NAMALWA (cell line): ENCODE measurements at places on chromosomes 5 and 9.
A peak's percentile ranks its signal among the peaks of the same experiment; 100 is the strongest.

GRCh38 chr9:129307227-129307970 is 129.3 kb upstream of the IER5L start:
- no peak for DNase-seq

GRCh38 chr9:110591526-110591925 is 12.0 kb upstream of the SVEP1 start:
- DNase-seq = no peak

DNA sequence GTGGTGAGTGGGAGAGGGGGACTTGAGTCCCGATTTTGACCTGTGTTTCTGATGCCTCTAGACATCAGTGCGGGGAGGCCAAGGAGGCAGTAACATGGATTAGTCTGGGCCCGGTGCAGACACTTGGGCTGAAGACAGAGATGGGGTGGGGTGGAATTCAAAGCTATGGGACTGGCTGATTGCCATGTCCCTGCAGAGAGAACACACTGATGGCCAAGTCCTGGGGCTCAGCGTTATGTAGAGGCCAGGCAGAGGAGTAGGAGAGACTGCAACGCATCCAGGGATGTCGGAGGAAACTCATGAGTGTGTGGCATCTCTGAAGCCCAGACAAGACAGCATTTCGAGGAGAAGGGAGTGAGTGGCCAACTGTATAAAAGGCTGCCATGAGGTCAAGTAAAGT is 30.1 kb downstream of the PSD2 start:
- DNase-seq = no peak

GRCh38 chr5:55387865-55388264 is 80.1 kb downstream of the MTREX start:
- DNase-seq = no peak

DNA sequence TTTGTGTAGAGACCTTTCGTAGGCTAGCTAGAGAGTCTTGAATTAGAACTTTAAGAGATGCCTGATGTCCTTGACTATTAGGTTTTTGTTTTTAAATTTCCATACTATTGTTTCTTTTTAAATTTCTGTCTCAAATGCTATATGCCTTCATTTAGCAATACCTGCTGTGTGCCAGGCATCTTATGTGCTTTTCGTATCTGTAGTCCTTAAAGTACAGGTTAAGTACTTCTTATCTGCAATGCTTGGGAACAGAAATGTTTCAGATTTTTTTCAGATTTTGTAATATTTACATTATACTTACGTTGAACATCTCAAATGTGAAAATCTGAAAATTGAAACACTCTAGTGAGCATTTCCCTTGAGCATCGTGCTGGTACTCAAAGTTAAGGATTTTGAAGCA is 49.0 kb downstream of the IPO11 start:
- no peak for DNase-seq

DNA sequence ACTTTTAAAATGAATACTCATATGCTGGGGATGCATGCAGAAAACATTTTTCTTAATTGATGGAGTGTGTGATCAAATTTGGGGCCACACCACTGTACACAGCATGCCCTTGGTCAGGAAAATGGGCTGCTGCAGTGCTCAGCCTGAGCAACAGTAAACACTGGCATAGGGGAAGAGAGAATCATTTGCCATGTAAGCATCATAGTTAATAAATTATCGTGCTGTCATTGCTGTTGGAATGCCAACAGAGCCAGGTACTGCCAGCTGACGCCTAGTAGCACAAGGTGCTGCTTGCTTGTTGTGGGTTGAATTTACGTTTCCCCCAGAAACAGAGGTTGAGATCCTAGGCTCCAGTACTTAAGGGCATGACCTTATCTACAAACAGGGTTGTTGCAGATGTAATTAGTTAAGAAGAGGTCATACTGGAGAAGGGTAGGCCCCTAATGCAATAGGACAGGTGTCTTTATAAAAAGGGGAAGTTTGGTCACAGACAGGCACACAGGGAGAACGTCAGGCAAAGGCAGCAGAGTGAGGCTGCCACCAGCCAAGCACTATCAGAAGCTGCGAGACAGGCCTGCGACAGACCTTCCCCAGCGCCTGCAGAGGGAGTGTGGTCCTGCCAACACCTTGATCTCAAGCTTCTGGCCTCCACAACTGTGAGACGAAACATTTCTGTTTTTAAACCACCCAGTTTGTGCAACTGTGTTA is 25.3 kb downstream of the DAP start:
- DNase-seq = peak; percentile 77

GRCh38 chr9:33161011-33161588 is 6.0 kb downstream of the B4GALT1 start:
- peak; percentile 53 for DNase-seq

GRCh38 chr9:126745574-126746411 is 59.0 kb upstream of the ZBTB43 start:
- DNase-seq = no peak

GRCh38 chr9:117987945-117988344 is 283.7 kb downstream of the TLR4 start:
- DNase-seq = no peak

DNA sequence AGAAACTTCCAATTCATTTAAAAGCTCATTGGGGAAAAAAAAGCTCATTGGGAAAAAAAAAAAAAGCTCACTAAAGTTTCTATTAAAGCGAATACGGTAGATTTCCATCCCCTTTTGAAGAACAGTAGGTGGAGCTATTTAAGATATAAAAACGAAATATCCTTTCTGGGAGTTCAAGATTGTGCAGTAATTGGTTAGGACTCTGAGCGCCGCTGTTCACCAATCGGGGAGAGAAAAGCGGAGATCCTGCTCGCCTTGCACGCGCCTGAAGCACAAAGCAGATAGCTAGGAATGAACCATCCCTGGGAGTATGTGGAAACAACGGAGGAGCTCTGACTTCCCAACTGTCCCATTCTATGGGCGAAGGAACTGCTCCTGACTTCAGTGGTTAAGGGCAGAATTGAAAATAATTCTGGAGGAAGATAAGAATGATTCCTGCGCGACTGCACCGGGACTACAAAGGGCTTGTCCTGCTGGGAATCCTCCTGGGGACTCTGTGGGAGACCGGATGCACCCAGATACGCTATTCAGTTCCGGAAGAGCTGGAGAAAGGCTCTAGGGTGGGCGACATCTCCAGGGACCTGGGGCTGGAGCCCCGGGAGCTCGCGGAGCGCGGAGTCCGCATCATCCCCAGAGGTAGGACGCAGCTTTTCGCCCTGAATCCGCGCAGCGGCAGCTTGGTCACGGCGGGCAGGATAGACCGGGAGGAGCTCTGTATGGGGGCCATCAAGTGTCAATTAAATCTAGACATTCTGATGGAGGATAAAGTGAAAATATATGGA is at the start of gene PCDHGA12:
PCDHGA12 (plus strand) TSS at position 176 of the 782 bp plus-strand sequence; CDS start at position 429, 253 bp downstream.
- peak; percentile 81 for DNase-seq

DNA sequence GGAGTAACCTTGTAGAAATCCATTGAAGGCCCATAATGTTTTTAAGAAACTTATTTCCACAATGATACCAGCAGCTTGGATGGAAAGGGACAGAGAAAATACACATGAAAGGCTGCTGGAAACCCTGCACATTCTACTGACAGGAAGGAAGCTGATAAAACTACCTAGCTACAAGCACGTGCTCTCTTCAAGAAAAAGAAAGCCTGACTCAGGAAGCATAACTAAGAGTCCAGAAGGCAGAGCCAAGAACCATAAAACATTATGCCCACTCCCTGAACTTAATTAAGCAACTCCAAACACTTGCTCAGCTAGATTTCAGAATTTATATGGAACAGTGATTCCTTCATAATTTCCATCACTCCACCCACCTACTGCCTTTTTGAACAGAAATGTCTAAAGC is 430.8 kb downstream of the SEMA5A start:
- DNase-seq = no peak

DNA sequence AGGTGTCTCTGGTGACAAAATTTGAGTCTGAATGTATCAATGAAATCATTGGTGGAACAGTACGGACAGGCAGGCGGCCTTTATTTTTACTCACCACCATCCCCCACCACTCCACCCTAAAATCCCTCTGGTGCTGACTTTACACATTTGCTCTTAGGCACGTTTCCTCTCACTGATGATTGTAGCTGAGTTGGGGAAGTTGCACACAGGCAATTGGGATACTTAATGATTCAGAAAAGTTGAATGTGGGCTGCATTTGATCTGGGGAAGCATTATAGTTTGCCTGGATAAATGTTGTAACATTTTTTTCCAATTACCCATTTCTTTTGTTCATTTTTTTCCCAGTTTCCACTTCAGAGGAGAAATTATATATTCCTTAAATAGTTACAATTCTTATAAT is 658.4 kb downstream of the TLR4 start:
- DNase-seq = no peak

- no peak for DNase-seq
Observed at GRCh38 chr5:130693509-130693908, 471.5 kb downstream of the HINT1 start.
